Esophagus muscularis mucosa (tissue), 4 donors: ENCODE measurements at places on chromosomes 7 and 10.
A peak's percentile ranks its signal among the peaks of the same experiment; 100 is the strongest.

DNA sequence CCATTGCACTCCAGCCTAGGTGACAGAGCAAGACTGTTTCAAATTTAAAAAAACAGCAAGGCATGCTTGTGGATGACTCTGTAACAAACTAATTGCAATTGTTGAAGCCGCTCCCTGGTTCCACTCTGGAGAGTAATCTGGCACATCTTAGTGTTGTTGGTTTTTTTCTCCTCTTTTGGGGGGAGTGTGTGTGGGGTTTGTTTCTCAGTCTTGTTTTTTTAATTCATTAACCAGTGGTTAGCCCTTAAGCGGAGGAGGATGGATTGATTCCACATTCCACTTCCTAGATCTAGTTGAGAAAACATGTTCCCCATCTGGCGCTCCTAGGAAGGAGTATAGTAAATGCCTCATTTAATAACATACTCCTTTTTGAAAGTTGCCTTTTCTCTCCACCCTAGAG is 8.6 kb upstream of the ZNF713 start:
- no peak for DNase-seq

DNA sequence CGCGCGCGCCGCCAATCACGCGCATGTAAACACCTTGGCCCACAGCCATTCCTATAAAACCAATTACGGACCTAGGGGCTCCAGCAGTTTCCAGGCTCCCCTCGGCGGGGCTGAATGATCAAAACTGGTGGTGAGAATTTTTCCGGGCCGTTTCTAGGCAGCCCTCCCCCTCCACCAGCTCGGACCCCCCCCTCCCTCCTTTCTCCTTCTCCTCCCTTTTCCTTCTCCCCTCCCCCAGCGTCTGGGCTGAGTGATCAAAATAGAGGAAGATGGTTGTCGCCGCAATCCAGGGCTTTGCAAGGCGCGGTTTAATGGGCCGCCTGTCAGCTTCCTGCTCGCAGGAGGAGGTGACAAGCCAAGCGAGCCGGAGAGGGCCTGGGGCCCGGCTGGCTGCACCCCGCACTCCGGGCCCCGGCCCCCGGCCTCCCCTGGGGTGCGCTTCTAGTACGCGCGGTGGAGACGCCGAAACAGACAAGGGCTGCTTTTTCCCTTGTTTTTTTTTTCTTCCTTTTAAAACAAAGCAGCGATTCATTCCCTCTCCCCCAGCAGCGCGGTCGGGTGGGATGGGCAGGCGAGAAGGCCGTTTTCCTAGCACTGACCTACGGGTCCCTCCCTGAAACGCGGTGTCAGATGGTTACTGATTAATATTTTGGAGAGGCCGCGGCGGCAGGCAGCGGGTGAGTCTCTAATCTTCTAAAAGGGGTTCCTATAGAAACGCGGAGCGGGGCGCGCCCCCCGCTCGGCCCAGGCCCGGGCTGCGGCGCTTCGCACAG is 528 bp upstream of the TNRC18 start:
- DNase-seq: peak; percentile 100

GRCh38 chr7:926061-927030 is 28.1 kb downstream of the ADAP1 start:
- no peak for DNase-seq

- no peak for DNase-seq
Observed at GRCh38 chr7:71343892-71344291, 211.9 kb downstream of the GALNT17 start.

- no peak for DNase-seq
Observed at GRCh38 chr10:35471435-35471834, 133.7 kb upstream of the GJD4 start.

GRCh38 chr7:31249671-31250070 is 90.9 kb downstream of the NEUROD6 start:
- no peak for DNase-seq

DNA sequence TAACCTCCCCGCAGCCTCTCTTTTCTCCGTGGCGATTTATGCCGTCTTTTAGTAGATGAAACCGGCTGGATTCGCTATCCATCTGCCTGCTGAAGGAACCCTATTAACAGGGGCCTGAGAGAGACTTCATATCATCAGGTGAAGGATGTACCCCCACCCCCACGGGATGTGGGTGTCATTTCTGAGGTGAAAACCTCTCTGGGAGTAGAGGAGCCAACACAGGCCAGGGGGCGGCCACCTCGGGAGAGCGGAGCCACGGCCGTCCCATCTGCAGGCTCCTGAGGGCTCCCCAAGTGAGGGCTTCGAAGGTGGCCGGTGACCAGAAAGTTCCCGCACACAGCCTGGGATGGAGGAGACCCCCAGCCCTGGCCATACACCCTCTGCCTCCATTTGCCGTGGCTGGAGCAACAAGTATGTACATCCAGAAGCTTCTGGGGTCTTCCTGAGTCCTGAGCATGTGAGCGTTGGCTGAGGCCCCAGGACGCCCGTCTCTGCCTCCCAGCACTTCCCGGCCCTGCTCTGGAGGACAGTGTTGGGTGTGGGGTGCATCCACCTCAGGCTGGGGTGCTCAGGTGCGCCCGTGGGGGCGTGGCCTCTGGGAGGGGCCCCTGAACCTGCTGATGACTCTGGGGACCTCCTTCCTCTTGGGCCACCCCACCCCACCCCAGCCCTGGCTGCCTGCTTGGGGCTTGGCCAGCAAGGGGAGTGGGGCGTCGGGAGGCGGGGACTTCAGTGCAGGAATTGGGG is 84.7 kb downstream of the NKX6-2 start:
- DNase-seq: no peak

DNA sequence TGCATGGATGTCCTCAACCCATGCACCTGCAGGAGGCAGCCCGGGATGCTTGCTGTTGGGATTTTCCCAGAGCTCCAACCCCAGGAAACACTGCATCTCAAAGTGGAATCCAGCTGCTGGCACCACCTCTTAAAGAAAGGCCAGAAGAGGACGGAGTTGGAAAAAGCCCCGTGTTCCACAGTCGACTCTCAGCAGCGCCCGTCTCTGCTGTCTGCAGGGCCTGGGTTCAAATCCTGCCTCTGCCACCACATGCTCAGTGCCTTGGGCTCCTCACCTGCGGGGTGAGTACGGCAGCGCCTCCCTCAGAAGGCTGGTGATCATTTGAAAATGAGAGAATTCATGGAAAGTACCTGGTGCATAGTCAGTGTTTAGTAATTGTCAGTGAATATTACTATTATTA is 65.6 kb upstream of the ZNF716 start:
- DNase-seq: no peak

- peak; percentile 89 for DNase-seq
Observed at GRCh38 chr7:3301831-3302618, 973 bp downstream of the SDK1 start.

- peak; percentile 91 for DNase-seq
Observed at GRCh38 chr10:43138757-43139241, 554 bp downstream of the CSGALNACT2 start.

- DNase-seq: no peak
Observed at GRCh38 chr7:17618652-17618974, 320.2 kb downstream of the AHR start.

GRCh38 chr7:27073076-27073475 is 22.7 kb downstream of the HOXA1 start:
- DNase-seq: no peak

DNA sequence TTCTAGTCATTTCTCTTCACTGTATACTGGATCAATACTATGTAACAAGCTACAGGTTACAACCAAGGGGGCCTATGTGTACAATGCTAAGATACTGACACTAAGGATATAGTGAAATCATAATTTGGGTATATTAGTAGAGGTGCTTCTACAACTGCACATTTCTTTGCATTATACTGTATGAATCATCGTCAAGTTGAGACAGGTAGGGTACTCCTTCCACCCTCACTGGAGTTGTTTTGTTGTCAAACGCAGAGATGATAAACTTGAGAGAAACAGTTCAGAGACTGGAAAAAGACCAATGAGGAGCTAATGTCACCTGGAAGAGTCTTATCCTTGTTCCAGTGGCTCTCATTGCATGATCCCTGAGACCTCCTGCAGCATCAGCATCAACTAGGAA is 208.2 kb upstream of the PRPS1L1 start:
- no peak for DNase-seq

DNA sequence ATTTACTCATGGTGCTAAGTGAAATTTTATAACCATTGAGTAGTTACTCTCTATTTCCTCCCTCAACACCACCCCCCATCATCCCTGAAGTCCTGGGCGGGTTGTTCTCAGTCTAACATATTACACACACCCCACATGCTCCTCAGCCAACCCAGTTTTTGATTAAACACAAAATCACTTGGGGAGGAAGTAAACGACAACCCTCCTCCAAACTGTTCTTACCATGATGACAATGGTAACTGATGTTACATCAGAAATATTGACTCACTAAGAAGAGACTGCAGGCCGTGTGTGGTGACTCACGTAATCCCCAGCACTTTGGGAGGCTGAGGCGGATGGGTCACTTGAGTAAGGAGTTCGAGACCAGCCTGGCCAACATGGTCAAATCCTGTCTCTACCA is 44.2 kb downstream of the RAB11FIP2 start:
- DNase-seq: no peak

DNA sequence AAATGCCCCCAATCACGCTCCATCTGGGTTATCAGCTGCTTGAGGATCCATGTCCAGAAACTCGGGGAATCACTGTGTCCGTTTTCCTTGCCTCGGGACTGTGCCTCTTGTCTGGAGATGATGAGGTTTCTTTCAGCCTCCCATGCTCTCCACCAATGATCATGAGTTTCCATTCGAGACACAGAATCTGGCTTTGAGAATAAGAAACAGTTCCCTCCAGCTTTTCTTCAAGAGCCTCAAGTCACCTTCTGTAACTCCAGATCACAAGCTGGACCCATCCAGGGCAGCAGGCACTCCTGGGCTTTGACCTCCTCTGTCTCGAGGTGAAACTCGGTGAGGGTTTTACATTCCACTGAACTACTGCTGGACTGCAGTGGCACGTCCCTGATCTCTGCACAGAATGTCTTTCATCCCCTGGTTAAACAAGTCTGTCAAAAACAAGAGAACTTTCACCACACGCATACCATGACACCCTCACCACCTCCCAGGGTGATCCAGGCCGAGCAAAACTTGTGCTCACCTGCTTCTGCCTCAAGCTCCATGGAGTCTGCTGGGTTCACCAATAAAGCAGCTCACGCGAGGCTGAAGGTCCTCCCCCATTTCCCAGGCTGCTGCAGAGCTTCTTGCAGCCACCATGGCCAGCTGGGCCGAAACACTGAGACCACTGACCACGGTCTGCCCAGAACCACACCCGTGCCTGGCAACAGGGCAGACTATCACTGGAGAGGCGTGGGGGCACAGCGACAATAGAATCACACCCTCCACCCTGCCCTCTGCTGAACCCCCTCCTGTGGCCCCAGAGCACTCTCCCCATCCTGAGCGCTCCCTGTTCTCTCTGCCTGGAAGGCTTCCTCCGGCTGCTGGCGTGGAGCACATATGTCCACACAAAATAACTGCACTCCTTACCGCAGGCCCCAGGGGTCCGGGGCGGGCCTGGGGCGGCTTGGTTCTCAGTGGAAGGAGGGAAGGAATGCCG is 25.1 kb downstream of the MAT1A start:
- DNase-seq: no peak

DNA sequence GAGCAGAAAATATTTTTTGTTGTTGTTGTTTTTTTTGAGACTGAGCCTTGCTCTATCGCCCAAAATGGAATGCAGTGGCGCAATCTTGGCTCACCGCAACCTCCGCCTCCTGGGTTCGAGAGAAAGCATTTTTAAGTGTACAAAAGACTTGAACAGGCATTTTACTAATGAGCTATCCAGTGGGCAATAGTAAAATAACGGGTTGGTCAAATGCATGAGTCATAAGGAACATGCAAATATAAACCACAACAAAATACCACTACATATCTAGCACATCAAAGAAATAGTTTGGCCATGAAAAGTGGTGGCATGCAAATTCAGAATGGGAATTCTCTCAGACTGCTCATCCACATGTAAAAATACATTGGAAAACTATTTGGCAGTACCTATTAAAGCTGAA is 71.7 kb upstream of the TMEM106B start:
- no peak for DNase-seq

- no peak for DNase-seq
Observed at GRCh38 chr7:100372694-100373093, 593 bp upstream of the PILRA start.

DNA sequence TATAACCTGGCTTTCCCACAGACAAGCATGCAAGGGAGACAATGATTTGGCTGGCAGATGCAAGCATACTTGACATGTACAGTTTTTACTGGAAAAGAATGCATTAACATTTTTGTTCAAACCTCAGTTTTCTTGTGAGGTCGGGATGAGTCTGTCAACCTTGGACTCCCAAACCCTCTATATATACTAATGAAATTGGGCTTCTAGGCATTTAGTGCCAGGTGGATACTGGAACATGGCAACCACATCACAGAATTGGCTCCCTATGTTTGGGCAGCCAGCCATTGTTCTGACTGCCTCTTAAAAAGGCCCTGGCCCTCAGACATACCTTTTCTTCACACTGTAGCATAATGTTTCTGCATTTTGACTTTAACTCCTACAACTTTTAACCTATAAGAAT is 39.1 kb downstream of the CDK6 start:
- DNase-seq: no peak

DNA sequence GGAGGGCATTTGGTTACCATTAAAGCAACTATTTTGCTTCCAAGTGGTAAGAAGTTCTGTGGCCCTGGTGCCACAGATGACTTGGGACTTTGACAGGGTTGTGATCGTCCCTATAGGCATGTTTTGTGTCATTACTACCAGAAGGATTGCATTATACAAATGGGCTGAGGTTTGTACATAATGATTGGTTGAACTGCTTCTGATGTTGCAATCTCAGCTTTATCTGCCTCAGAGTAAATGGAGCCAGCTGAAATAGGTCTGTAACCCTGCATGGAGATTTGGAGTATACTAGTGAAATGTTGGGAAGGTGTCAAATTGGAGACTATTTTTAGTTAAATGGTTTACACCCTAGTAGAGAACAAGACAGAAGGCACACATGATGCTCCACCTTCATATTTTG is 46.1 kb upstream of the SEPTIN7 start:
- no peak for DNase-seq

GRCh38 chr7:137579913-137580640 is 236.5 kb upstream of the PTN start:
- DNase-seq: no peak

DNA sequence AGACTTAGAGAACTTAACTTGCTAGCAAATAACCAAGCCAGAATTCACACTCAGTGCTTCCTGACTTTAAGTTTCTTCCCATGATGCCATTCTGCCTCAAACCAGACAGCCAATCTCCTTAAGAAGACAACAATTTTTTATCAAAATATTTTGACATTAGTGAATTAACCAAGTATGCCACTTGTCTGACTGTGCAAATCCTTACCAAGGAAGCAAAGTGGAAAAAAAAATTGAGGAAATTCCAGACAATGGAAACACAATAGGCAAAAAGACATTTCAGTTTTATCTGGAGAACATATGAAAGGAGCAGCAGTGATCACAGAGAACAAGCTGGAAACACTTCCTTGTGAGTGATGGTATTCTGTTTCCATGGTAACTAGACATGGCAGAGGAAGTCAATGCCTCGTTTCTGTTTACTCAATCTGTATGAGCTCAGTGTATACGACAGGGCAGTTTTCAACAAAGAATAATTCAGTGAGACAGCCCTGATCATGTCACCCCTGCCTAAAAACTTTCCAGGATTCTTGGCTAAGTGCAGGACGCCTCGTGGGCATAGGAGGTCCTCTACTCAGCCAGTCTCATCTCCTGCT is 114.2 kb downstream of the DYNC1I1 start:
- peak; percentile 64 for DNase-seq

- no peak for DNase-seq
Observed at GRCh38 chr10:78817361-78817760, 251.4 kb upstream of the ZMIZ1 start.

GRCh38 chr7:155211761-155212160 is 85.9 kb upstream of the INSIG1 start:
- no peak for DNase-seq

- DNase-seq: no peak
Observed at GRCh38 chr7:8714791-8715190, 281.4 kb downstream of the NXPH1 start.

GRCh38 chr7:138729444-138729843 is 28.3 kb upstream of the SVOPL start:
- DNase-seq: no peak
